ENCODE measurements at places on chromosomes 12 and 14.
A peak's percentile ranks its signal among the peaks of the same experiment; 100 is the strongest.

GRCh38 chr14:102593061-102593824 is 794 bp downstream of the RCOR1 start:
- peak; percentile 23 for DNase-seq

- no peak for DNase-seq
These were observed 48.6 kb upstream of the STAC3 start for GRCh38 chr12:57299514-57300016.

GRCh38 chr12:6058481-6059161 is 65.8 kb downstream of the VWF start:
- DNase-seq: no peak

DNA sequence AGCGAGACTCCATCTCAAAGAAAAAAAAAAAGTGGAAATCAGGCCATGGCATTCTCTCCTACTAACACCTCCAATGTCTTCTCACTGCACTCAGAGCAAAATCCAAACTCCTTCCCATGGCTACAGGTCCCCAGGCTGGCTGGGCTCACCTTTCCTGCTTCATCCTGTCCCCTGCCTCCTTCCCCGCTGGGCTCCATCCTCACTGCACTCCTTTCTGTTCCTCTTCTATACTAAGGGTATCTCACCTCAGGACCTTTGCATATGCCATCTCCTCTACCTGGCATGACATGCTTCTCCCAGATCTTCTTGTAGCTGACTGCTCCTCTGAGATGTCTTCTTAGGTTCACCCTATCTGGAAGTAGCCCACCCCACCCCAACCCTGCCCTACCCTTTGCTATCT is 111.1 kb downstream of the DPF3 start:
- DNase-seq: no peak

GRCh38 chr14:86203843-86204242 is 673.9 kb downstream of the FLRT2 start:
- no peak for DNase-seq

GRCh38 chr14:38065106-38065762 is 142.5 kb upstream of the SSTR1 start:
- DNase-seq: no peak

- no peak for DNase-seq
These were observed 155.7 kb upstream of the PDZRN4 start for GRCh38 chr12:41032386-41032785.

GRCh38 chr12:6125310-6125608 is 789 bp upstream of the VWF start:
- DNase-seq: no peak

GRCh38 chr12:56488041-56488955 is at the start of gene GLS2:
Gene GLS2 (minus strand): TSS chr12:56488161. CDS start chr12:56488118, 43 bp downstream.
- DNase-seq: peak; percentile 53

- no peak for DNase-seq
These were observed 13.2 kb downstream of the KERA start for GRCh38 chr12:91044586-91044985.

GRCh38 chr12:132300789-132301722 is 28.3 kb downstream of the GALNT9 start:
- no peak for DNase-seq

DNA sequence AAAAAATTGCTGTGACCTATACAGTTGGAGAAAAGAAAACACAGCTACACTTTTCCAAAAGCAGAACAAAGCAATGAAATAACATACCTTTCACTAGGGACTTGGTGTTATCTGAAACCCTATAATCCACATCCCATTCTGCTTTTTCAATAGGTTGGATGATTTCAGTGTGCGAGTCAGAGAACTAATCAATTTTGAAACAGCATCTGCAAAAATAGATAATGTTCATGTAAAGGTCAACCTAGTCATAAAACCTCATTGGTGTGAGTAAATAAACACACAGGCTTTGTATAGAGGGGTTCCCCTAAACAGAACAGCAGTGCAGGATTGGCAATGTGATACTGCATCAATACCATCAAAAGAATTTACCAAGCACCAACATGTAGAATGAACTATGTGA is 173.0 kb upstream of the G2E3 start:
- no peak for DNase-seq

DNA sequence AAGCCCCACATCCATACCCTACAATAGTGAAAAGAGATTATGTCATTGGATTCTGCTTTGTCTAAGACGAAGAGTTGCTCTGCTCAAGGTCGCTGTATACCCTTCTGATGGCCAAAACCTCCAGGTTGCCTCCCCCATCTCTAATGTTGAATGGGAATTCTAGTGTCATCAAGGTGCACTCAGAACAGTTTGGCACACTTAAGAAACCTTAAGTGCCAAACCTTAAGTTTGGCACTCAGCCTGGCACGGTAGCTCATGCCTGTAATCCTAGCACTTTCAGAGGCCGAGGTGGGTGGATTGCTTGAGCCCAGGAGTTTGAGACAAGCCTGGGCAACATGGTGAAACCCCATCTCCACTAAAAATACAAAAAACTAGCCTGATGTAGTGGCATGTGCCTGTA is 1245.6 kb upstream of the SEL1L start:
- DNase-seq: no peak

DNA sequence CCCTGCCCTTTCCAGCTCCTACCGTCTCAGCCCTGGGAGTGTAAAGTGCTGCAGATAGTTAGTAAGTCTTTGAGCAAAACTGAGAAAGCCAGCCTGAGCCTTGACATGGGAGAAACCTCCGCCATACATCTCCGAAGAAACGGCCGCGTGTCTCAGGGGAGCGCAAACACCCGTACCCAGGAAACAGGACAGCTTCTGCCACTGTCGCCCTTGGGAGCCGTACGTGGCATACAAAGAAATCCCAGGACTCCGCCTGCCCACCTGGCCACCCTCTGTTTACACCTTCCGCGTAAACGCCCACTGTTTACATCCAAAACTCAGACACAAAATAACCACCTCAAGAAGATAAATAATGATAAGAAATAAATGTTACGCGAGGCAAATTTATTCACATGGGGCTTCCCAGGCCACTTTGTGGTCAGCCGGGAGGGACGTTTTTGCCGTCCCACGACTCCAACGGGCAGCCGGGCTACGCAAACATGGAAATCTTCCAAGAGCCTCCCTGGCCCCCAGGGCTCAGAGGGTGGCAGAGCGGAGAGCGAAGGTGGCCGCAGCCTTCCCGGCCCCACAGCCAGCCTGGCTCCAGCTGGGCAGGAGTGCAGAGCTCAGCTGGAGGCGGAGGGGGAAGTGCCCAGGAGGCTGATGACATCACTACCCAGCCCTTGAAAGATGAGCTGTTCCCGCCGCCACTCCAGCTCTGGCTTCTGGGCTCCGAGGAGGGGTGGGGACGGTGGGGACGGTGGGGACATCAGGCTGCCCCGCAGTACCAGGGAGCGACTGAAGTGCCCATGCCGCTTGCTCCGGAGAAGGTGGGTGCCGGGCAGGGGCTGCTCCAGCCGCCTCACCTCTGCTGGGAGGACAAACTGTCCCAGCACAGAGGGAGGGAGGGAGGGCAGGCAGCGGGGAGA is at the start of gene BDKRB2:
TSS of gene BDKRB2 (plus strand) at position 689 of the 908 bp plus-strand sequence. CDS start 32,269 bp downstream, outside the sequence.
- DNase-seq: peak; percentile 76

DNA sequence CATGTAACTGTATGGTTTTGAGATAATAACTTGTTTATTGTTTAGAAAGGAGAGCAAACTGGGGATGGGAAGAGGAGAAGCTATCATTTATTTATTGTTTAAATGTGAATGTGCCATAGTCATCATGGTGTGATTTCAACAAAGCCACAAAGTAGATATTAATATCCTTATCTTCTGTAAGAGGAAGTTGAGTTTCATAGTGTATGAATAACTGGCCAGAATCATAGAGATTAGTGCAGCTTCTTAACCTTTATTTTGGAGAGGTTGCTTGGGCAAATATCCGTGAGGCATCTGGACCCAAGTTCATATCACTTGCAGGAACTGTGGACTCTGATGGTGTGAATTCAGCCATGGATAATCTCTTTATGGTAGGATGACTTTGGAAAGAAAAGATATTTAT is 26.8 kb upstream of the LYZ start:
- DNase-seq: no peak

DNA sequence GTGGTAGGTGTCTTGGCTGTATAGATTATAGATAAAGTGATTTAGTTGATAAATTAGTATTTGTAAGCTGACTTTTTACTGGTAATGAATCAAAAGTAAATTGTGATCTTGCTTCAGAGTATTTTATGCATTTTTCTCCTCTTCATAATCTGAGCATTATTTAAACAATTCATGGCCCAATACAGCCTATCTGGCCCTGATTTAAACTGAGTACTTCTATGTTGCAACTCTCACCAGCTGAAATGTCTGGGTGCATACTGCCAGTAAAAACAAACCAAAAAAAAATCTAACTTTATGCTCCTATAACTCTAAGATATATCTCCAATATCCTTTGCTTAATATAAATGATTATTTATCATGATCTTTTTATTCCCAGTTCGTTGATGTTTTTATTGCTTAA is 86.6 kb downstream of the MIA2 start:
- DNase-seq: peak; percentile 12

DNA sequence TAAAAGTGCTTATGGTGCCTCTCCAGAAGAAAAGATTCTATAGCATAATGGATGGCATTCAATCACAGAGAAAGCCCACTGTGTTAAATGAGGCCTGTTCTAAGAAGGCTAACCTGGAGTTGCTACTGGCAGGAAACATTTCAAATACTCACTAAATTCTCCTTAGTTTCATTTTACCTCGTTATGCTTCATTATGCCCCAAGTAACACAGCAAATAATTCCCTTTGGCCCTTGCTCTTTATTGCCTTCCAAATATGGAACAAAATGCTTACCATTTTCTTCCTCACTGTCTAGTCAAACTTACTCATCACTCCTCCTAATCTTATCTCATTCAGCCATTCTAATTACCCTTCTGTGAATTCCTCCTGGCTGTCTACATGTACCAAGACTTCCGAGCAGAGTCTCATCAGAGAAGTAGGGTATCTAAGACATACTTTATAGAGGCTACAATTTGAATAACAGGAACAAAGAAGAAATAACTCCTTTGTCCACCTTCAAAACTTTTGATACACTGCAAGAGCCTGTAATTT is 292.1 kb upstream of the CLEC14A start:
- DNase-seq: no peak

DNA sequence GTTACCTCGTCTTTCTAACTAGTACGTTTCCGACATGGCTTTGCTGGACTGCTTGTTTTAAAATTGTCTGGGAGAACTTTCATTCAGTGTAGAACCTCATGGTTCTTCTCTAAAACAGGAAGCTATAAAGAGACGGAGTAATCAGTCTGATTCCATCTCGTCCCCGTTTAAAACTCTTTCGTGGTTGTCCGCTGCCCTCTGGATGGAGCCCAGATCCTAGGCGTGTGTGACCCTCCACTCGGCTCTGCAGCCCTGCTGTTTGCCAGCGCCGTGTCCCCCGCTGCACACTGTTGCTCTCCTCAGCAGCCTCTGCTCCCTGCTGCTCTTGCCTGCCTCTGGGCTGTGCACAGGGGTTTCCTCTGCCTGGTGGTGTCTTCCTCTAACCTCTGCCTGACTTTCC is 50.2 kb downstream of the SLC8B1 start:
- no peak for DNase-seq

DNA sequence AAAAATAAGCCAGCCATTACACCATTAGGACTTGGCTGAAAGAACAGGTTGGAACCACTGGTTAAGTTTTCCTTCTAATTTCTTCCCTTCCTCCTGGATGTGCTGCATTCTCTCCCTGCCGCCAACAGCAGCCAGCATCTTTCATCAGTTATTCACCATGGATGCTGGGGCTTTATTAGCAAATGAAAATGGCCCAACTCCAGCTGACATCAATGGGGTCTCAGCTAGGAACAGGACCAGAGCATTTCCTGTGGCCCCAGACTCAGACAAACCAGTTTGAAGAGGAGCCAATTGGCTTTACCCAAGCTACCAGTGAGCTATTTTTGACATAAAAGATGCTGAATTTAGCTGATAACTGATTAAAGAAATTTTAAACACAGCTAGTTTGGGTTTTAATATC is 26.0 kb upstream of the TBX5 start:
- no peak for DNase-seq

DNA sequence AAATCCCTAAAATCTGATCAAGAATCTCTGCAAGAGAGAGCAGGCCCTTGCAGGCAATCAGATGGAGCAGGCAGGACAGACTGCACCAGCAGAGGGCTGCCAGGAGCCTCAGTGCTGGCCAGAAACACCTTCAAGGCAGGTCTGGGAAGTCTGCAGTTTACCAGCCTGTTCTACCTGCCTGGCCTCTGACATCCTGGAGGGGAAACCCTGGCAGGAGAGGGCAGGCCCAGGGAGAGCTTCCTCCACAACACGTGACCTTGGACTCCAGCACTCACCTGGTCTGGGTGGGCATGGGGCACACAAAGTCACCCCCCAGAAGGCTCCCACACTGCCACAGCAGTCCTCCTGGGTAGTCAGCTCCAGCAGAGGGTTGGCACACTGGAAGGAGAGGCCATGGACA is 56.0 kb downstream of the ISCA2 start:
- DNase-seq: no peak

DNA sequence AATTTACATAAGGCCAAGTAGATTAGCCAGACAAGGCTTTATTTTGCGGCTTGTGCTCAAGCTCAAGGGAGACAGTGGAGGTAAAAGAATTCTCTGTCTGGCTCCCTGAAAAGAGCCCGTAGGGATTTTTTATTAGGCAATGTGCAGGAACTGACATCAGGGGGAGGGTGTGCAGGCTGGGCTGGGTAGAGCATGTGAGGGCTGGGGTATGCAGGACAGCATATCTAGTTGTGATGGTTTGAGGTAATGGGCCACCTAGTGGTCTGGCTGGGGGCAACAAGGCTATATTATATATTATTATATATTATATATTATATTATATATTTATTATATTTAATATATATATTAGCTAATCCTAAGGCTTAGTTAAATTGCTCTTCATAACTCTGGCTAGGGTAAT is 102.1 kb downstream of the TMEM117 start:
- DNase-seq: no peak

GRCh38 chr12:12384571-12385340 is 27.9 kb downstream of the BORCS5 start:
- no peak for DNase-seq

- DNase-seq: peak; percentile 64
These were observed 25.9 kb downstream of the NOC4L start for GRCh38 chr12:132170094-132170636.

DNA sequence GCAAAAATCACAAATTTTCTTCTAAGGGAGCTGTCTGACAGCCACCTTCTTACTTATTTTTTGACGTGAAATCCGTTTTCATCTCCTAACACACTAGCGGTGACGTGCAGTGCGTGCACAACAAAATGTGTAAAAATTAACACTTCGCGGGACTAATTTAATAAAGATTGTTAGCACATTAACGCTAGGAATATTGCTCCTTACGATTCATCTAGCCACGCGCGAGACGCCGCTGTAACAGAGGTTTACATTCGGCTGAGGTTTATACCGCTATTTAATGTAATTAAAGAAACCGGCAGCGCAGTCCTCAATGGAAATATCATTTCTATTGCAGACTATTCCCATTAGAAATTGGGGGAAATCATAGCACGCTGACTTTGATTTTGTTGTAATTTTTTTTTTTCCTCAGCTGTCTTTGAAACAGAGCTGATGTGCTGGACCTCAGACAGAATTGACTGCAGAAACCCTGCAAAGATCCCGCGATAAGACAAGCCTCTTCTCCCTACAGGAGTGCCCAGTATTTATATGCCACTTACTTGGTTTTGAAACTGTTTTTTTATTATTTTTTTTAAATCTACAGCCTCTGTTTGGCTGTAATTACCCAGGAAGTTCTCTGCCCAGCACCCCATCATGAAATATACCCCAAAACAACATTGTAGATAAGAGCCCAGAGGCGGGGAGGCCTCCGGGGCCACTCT is 31.2 kb downstream of the BCL11B start:
- DNase-seq: no peak

GRCh38 chr12:112422531-112422930 is 3.8 kb downstream of the PTPN11 start:
- DNase-seq: peak; percentile 54

- peak; percentile 11 for DNase-seq
These were observed 890 bp upstream of the KIF26A start for GRCh38 chr14:104137297-104138097.
